A549 treated with Hydrocortisone at 1 μM for 4 hours (cell line): ENCODE measurements at places on chromosomes 1 and 21. TPM values are rescaled to one million over a fixed set of nuclear protein-coding genes. Genes with fewer than 3 reads are reported as not detected.

The CYP4A11 gene
- not detected in 5 replicates for total RNA-seq

The KPNA6 gene
- total RNA-seq: 13.9 to 20.7 TPM (median 14.9 TPM) in 5 replicates

The MXRA8 gene
- 0.12 to 0.25 TPM (median 0.16 TPM) in 5 replicates for total RNA-seq

The PDC gene
- total RNA-seq: not detected in 5 replicates

The TFAP2E gene
- total RNA-seq: 0.41 to 0.78 TPM (median 0.45 TPM) in 5 replicates

The TEX38 gene
- total RNA-seq: 0.16 TPM in 1 of 5 replicates, not detected in the others

The NTPCR gene
- 80.6 to 92.6 TPM (median 82.9 TPM) in 5 replicates for total RNA-seq

The CCDC24 gene
- 6.4 to 8.1 TPM (median 7.5 TPM) in 5 replicates for total RNA-seq

The PTPRC gene
- total RNA-seq: not detected in 5 replicates

The CFAP141 gene
- 0.40 TPM in 1 of 5 replicates, not detected in the others for total RNA-seq

The ZMYND12 gene
- total RNA-seq: 0.21 to 0.46 TPM (median 0.40 TPM) in 5 replicates

The ZP4 gene
- total RNA-seq: not detected in 5 replicates

The SSU72 gene
- 83.9 to 108 TPM (median 103 TPM) in 5 replicates for total RNA-seq

The TNNT2 gene
- total RNA-seq: 0.24 to 0.38 TPM (median 0.36 TPM) in 3 of 5 replicates, not detected in the others

The PSRC1 gene
- 18.9 to 22.7 TPM (median 21.0 TPM) in 5 replicates for total RNA-seq

The RIMKLA gene
- 0.38 to 0.90 TPM (median 0.66 TPM) in 5 replicates for total RNA-seq

The PROK1 gene
- total RNA-seq: not detected in 5 replicates

The UCHL5 gene
- 41.7 to 51.9 TPM (median 43.9 TPM) in 5 replicates for total RNA-seq

The IL10 gene
- total RNA-seq: not detected in 5 replicates

The CLCA1 gene
- total RNA-seq: 0.03 TPM in 1 of 5 replicates, not detected in the others

The LYSMD1 gene
- total RNA-seq: 5.5 to 9.6 TPM (median 6.4 TPM) in 5 replicates

The KRTAP27-1 gene
- total RNA-seq: not detected in 5 replicates

The BTBD19 gene
- 1.9 to 3.2 TPM (median 2.3 TPM) in 5 replicates for total RNA-seq

The RGS2 gene
- total RNA-seq: 122 to 186 TPM (median 144 TPM) in 5 replicates

The CRNN gene
- total RNA-seq: not detected in 5 replicates

The NLRP3 gene
- 0.08 TPM in 1 of 5 replicates, not detected in the others for total RNA-seq

The FCER1A gene
- total RNA-seq: not detected in 5 replicates

The ASCL5 gene
- total RNA-seq: 0.08 to 0.21 TPM (median 0.15 TPM) in 3 of 5 replicates, not detected in the others

The PTTG1IP gene
- 93.4 to 99.8 TPM (median 97.7 TPM) in 5 replicates for total RNA-seq

The AMY1A gene
- not detected in 5 replicates for total RNA-seq

The PODN gene
- 0.05 TPM in 1 of 5 replicates, not detected in the others for total RNA-seq

The NFIA gene
- total RNA-seq: 7.0 to 9.8 TPM (median 8.0 TPM) in 5 replicates

The SH3D21 gene
- 2.1 to 3.4 TPM (median 2.7 TPM) in 5 replicates for total RNA-seq

The IRF6 gene
- total RNA-seq: 0.15 to 0.18 TPM (median 0.18 TPM) in 5 replicates

The TSPEAR gene
- total RNA-seq: not detected in 5 replicates

The C1QB gene
- total RNA-seq: not detected in 5 replicates

The FAM151A gene
- 0.15 to 0.29 TPM (median 0.24 TPM) in 5 replicates for total RNA-seq

The SELE gene
- total RNA-seq: not detected in 5 replicates

The INAVA gene
- 39.8 to 52.8 TPM (median 45.0 TPM) in 5 replicates for total RNA-seq

The AGT gene
- 0.05 to 0.24 TPM (median 0.13 TPM) in 5 replicates for total RNA-seq

The LRRC3 gene
- 1.7 to 2.3 TPM (median 2.2 TPM) in 5 replicates for total RNA-seq
